Karpas-422 (cell line): ENCODE measurements at places on chromosomes 4 and X. TPM values are rescaled to one million over a fixed set of nuclear protein-coding genes. Genes with fewer than 3 reads are reported as not detected.
A peak's percentile ranks its signal among the peaks of the same experiment; 100 is the strongest.

GRCh38 chr4:40686081-40686913, 56.6 kb upstream of the RBM47 start:
- H3K36me3 ChIP-seq, result no peaks in the 10 kb centered on the region
- H3K4me1 ChIP-seq, result no peaks in the 10 kb centered on the region
- H3K27me3 ChIP-seq, result no peaks in the 10 kb centered on the region
- H3K4me3 ChIP-seq, result no peak overlapping the region
- no peak for DNase-seq

DNA sequence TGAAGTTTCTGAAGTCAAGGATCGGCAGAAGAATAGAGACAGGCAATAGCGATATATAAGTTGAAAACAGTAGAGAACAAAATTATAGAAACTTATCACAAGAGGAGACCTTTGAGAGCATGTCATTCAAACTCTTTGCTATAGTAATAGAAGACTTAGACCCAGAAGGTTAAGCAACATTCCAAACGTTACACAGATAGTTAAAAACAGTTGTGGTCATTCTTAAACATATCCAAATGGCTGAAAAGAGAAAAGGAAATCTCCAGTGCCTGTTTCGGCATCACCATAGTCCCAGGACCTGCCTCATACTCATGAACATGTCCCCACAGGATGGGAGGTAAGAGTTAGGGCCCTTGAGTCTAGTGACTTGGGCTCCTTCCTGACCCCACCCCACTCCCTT, 258.1 kb upstream of the NOCT start:
- H3K36me3 ChIP-seq, result no peaks in the 10 kb centered on the region
- DNase-seq, result no peak
- H3K27me3 ChIP-seq, result no peaks in the 10 kb centered on the region
- no peak overlapping the region for H3K27ac ChIP-seq

DNA sequence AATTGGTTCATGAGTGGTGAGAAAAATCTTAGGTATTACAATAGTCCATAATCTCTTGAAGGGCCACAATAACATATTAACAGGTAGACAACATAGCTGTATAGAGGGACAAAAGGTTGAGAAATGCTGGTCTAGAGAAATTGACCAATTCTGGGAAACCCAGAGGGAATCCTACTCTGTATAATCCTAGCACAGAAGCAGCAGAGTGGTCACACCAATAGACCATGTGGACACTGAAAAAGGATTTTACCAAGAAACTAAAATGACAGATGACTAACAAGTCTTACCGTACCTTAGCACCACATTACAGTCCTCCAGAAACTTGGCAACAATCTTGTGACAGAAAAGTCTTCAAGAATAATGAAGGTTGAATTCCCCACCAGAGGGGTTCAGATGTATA, 169.1 kb upstream of the PCDH18 start:
- H3K36me3 ChIP-seq, result no peaks in the 10 kb centered on the region
- no peak for DNase-seq
- H3K27me3 ChIP-seq, result no peaks in the 10 kb centered on the region; the same call in 1 of the 2 replicates
- H3K4me1 ChIP-seq, result no peaks in the 10 kb centered on the region
- H3K4me3 ChIP-seq, result no peak overlapping the region
- no peak overlapping the region for H3K27ac ChIP-seq

GRCh38 chr4:125091101-125091500, 223.7 kb upstream of the FAT4 start:
- H3K27me3 ChIP-seq, result no peaks in the 10 kb centered on the region
- DNase-seq, result no peak
- no peaks in the 10 kb centered on the region for H3K36me3 ChIP-seq
- H3K4me1 ChIP-seq, result no peaks in the 10 kb centered on the region
- no peak overlapping the region for H3K4me3 ChIP-seq

- no peak for DNase-seq
- H3K4me1 ChIP-seq, result peaks cover 30% of the 10 kb centered on the region
- no peak overlapping the region for H3K27ac ChIP-seq
- H3K27me3 ChIP-seq, result no peaks in the 10 kb centered on the region
- H3K4me3 ChIP-seq, result peak overlapping the region; percentile 78
- 0 out of 2 replicates have a peak, but pooled peaks cover 3% of the 10 kb centered on the region for H3K36me3 ChIP-seq
Measured at GRCh38 chrX:132025041-132025440, 1.9 kb downstream of the STK26 start.

GRCh38 chr4:89992744-89993143, 98.1 kb downstream of the MMRN1 start:
- H3K27ac ChIP-seq, result no peak overlapping the region
- no peaks in the 10 kb centered on the region for H3K4me1 ChIP-seq
- H3K27me3 ChIP-seq, result no peaks in the 10 kb centered on the region
- H3K36me3 ChIP-seq, result no peaks in the 10 kb centered on the region

- H3K4me3 ChIP-seq, result no peak overlapping the region
- no peaks in the 10 kb centered on the region for H3K27me3 ChIP-seq
- H3K27ac ChIP-seq, result no peak overlapping the region
- DNase-seq, result peak; percentile 77
- H3K4me1 ChIP-seq, result no peaks in the 10 kb centered on the region
- H3K36me3 ChIP-seq, result no peaks in the 10 kb centered on the region
Measured at GRCh38 chrX:23317799-23318724, 16.6 kb upstream of the PTCHD1 start.

DNA sequence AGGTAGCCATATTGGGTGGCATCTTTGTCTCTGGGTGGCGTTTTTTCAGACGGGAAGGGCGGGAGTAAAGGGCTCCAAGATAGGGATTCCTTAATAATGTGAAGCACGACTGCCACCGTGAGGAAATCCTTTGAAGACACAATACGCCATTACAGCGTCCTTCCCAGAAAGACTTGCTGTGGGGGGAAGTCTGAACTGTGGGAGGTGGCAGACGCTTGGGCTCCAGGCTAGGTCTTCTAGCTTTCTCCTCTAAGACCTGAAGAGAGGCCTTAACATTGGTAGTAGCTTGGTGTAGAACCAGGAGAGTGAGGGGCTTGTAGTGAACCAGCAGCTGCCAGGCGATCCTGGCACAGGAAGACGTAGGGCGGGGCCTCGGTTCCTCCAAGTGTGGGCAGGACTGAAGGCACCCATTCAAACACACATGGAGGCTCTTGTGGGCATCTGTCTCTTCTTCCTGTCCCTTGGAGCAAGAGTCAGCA, 197.3 kb downstream of the OR13H1 start:
- peak overlapping the region; percentile 49; the same call in 1 of the 2 replicates for H3K27ac ChIP-seq
- peak; percentile 90 for DNase-seq
- peak overlapping the region; percentile 61; the same call in 1 of the 2 replicates for H3K4me3 ChIP-seq
- no peaks in the 10 kb centered on the region for H3K27me3 ChIP-seq
- peaks cover 9% of the 10 kb centered on the region for H3K4me1 ChIP-seq

DNA sequence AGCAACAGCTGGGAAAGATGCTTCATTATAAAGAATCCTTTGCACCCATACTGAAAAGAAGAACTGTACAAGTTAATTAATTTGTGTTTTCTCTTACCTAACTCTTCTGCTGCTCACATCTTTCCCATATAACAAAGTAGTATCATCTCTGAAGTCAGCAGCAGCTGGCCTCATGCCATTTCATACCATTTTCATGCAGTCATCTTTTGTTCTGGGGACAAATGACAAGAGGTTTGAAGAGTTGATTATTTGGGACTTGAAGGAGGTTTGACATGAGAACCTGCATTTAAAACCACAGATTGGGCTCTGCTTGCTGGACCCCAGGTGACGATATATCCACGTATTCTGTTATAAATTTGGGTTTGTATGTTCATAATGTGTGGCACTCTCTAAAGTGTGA, 430.3 kb downstream of the SPRY1 start:
- no peak overlapping the region for H3K4me3 ChIP-seq
- H3K4me1 ChIP-seq, result no peaks in the 10 kb centered on the region
- H3K36me3 ChIP-seq, result no peaks in the 10 kb centered on the region
- no peaks in the 10 kb centered on the region for H3K27me3 ChIP-seq
- no peak overlapping the region for H3K27ac ChIP-seq

- no peaks in the 10 kb centered on the region for H3K4me1 ChIP-seq
- no peak for DNase-seq
- no peaks in the 10 kb centered on the region for H3K27me3 ChIP-seq
- H3K4me3 ChIP-seq, result no peak overlapping the region
- H3K27ac ChIP-seq, result no peak overlapping the region
- no peaks in the 10 kb centered on the region for H3K36me3 ChIP-seq
Measured at GRCh38 chr4:169846396-169846795, 88.7 kb upstream of the HPF1 start.

DNA sequence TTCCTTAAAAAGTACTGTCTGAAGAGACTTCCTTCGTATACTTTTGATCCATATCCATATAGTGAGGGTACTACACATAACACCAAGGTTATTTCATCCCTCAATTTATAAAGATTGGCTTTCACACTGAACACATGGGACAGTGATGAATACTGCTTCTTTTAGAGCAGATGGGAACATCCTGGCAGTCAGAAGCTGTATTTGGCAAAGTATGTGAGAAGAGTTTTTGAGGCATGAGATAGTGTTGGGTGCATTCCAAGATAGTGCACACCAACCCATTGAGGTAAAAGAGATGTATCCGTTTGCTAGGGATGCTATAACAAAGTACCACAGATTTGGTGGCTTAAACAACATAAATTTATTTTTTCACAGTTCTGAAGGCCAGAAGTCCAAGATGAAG, 141.1 kb downstream of the MOSPD2 start:
- H3K27ac ChIP-seq, result no peak overlapping the region
- no peak for DNase-seq
- no peaks in the 10 kb centered on the region for H3K36me3 ChIP-seq
- H3K4me3 ChIP-seq, result no peak overlapping the region
- H3K27me3 ChIP-seq, result no peaks in the 10 kb centered on the region
- H3K4me1 ChIP-seq, result no peaks in the 10 kb centered on the region

TCEAL2 gene
- not detected in 2 replicates for total RNA-seq

NLGN3 gene
- 0.86 and 1.9 TPM in 2 replicates for total RNA-seq

SUPT20HL1 gene
- total RNA-seq, result not detected in 2 replicates

MAGEA1 gene
- total RNA-seq, result 31.6 and 46.4 TPM in 2 replicates
